ENCODE measurements at places on chromosomes 7 and 10.

- DNase-seq = no peak
Observed at GRCh38 chr10:44660271-44660670, 250.9 kb upstream of the TMEM72 start.

GRCh38 chr10:129792141-129792540 is 171.9 kb downstream of the EBF3 start:
- DNase-seq = no peak

DNA sequence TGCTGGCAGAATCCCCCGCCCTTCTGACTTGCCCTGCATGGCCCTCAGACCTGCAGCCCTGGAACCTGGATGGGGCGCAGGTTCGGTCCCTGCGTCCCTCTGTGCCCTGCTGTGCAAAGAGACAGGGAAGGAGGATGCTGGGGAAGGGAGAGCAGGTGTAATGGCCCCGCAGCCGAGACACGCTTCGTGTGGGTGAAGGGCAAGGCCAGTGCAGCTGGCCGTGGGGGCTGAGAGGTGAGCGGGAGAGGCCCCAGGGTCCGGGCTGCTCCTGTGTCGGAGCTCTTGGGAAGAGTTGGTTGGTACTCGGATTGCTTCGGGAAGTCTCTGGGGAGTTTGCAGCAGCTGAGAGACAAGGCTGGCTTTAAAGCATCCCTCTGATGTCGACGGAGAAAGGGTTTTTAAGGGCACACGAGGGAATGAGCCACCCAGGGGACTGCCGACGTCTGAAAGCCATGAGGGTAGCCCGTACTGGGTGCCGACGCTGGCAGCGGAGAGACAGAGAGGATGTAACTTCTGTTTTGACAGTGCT is 6.5 kb downstream of the ELFN1 start:
- DNase-seq = no peak

DNA sequence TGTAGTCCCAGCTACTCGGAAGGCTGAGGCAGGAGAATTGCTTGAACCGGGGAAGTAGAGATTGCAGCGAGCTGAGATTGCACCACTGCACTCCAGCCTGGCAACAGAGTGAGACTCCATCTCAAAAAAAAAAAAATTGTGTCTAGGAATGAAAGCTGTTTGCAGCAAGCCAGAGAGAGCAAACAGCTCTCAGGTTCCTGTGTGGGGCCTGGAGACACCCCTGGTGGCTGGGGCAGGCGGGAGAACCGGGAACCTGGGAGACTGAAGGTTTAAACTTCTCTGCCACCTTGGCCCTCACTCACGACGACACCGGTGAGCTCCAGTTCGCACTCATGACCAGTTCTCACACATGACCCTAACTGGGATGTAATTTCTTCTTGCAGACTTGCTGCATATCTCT is 13.2 kb upstream of the UNCX start:
- no peak for DNase-seq

GRCh38 chr10:3452683-3453361 is 280.2 kb upstream of the PITRM1 start:
- no peak for DNase-seq

DNA sequence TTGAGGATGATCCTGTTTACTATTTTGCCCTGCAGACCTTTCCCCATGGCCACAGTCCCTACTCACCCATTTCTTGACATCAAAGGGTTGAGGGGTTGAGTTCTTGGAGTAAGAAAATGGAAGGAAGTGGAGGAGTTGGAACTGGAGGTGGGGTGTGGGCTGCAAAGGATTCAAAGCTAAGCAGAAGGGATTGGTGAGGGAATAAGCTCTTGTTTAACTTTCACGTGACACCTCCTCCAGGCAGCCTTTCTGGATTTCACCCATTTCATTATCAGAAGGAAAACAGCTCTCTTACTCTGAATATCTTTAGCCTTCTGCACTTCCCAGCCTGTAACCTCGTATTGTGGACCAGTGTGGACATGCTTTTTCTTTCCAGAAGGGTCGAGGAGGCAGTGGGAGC is 13.7 kb downstream of the MOSPD3 start:
- no peak for DNase-seq

GRCh38 chr7:104790440-104790839 is 223.6 kb upstream of the KMT2E start:
- DNase-seq = no peak

DNA sequence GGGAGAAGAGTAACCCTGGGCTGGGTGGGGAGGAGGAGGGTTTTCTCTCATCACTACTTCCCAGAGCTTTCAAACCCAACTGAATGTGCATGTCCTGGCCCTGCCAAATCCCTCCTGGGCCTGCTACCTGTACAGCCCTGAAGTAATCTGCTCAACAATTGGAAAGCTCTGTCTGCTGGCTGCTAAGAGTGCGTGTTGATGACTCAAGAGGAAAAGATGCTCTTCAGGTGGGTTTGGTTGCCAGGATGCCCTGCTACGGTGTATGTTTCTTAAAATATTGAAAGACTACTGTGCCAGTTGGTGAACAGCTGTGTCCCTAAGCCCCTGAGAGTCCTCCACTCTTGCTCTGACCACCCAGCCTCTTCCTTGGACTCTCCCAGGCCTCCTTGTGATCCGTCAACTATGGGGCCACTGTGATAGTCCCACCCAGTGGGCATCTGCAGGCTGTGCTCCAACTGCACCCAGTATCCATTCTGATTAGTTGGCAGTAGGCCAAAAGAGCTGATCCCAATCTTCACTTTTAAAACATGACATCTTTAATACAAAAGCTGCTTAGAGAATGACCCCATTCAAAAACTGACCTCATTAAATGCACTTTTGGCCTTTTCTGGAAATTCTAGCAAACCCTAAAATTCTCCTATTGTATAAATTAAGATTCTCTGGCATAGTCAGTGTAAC is 85.6 kb downstream of the AOAH start:
- DNase-seq = no peak

DNA sequence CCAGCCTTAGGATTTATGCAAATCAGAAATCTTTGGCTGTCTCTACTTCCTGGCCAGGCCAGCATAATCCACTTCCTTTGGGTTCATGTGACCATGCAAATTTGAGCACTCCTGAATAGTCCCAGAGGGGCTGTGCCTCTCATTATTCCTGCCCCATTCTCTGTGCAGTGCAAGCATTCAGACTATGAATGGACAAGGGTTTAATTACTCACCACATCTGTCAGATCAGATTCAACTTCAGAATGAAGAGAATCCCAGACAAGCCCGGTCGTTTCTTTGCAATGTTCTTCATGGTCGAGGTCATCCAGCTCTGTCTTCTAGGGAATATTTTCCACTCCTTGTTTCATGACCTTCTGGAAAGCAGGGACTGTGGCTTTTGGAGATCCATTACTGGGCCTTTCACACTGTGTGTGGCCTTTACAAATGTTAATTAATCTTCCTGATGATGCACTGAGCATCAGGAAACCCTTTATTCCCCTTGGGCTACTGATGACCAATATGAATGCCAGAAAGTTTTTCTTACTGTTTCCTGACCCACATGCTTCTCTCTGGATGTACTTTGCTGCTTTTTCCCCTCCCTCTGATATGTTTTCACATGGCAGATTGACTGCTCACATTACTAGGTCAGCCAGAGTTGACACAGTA is 217.6 kb upstream of the TCF7L2 start:
- no peak for DNase-seq

Data from HEK293T (cell line).